Activated naive CD4-positive, alpha-beta T cell treated with anti-CD3 and anti-CD28 coated beads, Interleukin-2, amount 50 U/mL, for 16 hours (primary cell): ENCODE measurements at places on chromosomes 12 and 14.

DNA sequence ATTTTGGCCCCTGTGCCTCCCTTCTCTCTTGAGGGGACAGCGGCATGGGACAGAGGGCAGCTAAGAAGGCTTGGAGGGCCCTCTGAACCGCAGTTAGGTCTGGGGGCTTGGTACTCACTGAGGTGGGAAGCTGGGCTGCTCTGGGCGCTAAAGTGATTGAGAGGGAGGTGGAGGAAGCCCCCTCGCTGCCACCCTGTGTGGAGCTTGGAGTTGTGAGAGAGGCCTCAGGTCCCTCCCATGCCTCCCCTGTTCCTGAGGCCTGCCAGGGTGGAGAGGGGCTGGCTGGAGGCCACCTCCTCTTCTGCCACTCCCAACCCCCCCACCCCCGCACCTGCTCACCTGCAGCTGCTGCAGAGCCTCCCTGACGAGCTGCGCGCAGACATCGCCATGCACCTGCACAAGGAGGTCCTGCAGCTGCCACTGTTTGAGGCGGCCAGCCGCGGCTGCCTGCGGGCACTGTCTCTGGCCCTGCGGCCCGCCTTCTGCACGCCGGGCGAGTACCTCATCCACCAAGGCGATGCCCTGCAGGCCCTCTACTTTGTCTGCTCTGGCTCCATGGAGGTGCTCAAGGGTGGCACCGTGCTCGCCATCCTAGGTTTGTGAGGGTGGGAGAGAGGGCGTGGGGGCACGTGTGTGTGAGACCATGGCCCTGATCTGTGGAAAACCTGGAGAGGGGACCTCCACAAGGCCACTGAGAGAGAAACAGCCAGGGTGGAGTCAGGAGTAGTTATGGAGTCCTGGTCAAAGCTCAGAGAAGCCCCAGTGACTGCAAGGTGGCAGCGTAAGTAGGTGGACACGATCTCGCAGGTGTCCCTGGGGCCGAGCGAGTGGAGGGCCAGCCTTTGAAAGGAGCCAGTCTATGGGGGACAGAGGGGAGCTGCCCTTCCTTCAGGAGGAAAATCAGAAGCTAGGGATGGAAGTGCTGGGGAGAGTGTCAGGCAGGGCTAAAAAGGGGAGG lies 11.2 kb downstream of the KCNH3 start:
- no peak for DNase-seq

GRCh38 chr12:124545508-124546418 lies 21.6 kb downstream of the NCOR2 start:
- no peak for DNase-seq

DNA sequence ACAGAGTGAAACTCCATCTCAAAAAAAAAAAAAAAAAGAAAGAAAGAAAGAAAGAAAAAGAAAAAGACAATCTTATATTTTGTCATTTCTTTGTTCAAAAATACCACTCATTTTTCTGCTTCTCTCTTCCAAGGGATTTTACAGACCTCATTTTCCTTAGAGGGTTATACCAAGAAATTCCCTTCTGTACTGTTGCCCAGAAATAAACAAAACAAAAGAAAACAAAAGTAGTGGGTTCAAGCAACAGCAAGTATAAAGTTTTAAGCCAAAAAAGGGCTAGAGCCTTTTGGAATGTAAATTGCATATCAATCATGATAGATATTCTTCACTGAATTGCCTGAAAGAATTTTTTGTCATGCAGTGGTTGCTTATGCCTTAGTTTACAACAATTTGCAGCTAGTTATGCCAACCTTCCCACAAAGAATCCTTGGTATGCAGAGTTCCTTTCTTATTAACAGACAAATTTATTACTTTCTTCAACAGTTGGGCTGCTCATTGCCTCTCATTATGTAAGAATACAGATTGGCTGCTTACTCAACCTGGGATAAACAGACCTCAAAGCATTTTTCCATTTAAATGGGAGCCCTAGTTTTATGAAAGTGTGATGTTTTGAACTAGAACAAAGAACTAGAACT lies 129.1 kb upstream of the PPFIA2 start:
- DNase-seq, result no peak

- DNase-seq, result no peak
These were observed 46.0 kb upstream of the OR5AU1 start for GRCh38 chr14:21201732-21202462.

GRCh38 chr14:24130717-24131548 lies 474 bp downstream of the FITM1 start:
- DNase-seq, result no peak

- no peak for DNase-seq
These were observed 58.1 kb downstream of the IFT81 start for GRCh38 chr12:110182281-110182680.
